ENCODE measurements at places on chromosomes 3 and 15. TPM values are rescaled to one million over a fixed set of nuclear protein-coding genes. Genes with fewer than 3 reads are reported as not detected.

P2RY1 gene
- total RNA-seq: under 0.01 TPM

SPTBN5 gene
- total RNA-seq: 3.9 TPM

TGM5 gene
- not detected for total RNA-seq

MOBP gene
- not detected for total RNA-seq

AHSG gene
- total RNA-seq: not detected
